ENCODE measurements at places on chromosomes 13 and 19.

GRCh38 chr13:32036126-32036695 lies 4.6 kb downstream of the FRY start:
- DNase-seq = no peak

DNA sequence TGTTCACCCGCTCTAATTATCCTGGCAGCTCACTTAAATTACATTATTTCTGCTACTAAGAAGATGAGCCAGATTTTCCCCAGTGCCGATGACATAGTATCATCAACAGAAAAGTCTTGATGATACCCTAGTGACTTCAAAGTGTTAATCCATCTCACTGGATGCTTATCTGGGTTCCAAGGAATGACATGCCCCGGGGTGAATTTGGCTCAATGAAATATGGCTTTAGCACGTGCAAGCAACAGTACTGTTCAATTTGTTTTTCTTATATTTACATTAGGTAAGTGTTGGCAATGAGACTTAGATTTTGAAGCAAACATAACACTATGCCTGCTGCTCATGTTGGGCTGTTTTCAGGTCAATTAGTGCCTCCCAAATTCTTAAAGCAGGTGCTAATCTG lies 548.2 kb upstream of the SLITRK1 start:
- no peak for DNase-seq

DNA sequence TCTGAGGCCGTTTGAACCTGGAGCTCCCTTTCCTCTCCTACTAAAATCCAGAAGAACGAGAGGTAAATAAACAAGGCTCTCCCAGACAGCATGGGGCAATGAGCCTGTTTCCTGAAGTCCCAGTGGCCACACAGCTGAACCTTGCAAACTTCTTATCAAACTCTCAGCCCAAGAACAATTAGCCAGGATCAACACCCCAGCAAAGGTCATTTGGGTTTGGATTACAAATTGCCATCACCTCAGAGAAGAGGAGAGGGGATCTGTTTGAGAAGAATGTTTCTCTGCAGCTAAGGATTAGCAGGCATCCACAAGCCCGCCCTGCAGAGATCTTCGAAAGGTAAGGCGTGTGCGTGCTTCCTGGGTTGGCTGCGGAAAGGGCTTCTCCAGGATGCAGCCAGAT lies 201.9 kb upstream of the SOX1 start:
- DNase-seq = no peak

DNA sequence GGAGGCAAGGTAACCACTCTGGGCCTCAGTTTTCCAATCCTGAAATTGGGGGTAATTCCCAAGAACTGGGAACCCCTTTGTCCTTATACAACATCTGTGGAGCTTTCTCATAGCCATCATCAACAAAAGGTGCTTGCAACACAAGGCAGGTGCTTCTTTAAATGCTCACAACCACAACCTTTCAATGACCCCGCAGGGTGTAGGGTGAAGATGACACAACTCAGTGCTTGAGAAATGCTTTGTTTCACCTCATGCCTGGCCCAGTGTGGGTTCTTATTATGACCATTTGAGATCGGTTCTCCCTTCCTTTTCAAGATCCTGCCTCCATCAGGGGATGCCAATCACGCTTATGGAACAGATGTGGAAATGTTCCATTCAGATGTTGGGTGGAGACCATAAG lies 8.4 kb downstream of the WIZ start:
- DNase-seq = no peak

- DNase-seq = peak; percentile 37
These were observed 7.8 kb upstream of the SELENOV start for GRCh38 chr19:39506944-39507714.

GRCh38 chr19:38033658-38034491 lies 126.9 kb downstream of the SIPA1L3 start:
- DNase-seq = no peak

- no peak for DNase-seq
These were observed 49.1 kb upstream of the SOX21 start for GRCh38 chr13:94761407-94761806.

DNA sequence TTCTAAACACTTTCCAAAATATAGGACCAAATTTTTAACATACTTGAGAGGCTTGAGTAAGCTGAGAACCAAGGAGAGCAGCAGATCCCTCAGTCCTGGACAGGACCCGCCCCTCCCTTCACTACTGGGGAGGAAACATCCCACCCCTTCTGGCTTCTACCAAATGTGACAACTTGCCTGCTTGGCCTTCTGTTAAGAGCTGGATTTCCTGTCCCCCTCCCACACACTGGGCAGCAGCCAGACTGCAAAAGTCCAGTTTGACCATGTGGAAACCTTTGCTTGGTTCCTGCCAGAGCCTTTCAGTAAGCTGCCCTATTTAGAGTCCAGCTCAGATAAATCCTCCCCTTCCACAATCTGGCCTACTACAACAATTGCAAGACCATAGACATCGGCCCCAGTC lies 84.3 kb downstream of the FGF14 start:
- no peak for DNase-seq

DNA sequence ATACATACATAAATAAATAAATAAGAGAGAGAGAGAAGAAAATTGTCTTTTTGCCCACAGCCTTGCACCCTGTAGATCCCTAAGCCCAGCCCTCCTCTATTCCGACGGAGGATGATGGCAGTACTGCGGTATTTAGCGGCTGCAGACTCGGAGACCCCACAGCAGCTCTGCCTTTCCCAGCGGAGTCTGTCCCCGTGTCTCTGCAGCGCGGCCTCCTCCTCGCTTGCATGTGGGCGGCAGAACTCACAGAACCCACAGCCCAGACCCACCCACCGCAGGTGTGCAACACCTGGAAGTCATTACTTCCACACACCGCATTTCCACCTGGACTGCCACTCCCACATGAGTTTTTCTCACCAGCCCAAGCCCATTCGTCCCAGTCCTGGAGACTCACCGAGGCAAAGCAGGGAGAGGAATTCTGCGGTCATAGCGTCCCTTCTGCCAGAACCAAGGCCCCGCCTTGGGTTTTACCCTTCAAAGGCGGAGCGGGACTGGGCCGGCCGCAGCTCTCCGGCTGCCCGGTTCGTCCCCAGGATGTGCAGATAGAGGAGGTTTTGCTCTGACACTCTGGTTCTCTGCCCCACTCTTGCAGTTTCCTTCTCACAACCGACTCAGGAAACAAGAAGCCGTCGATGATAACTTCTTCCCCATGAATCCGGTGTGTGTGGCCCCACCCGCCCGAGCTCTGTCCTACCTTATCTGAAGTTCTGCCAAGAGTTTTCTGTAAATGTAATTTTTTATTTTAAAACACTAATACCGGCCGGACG lies at the start of gene VSTM1:
VSTM1 (minus strand) TSS at position 548 of the 767 bp plus-strand sequence; CDS start at position 428, 120 bp downstream.
- DNase-seq = no peak

- no peak for DNase-seq
These were observed 227.0 kb upstream of the SLITRK5 start for GRCh38 chr13:87444135-87444534.

- no peak for DNase-seq
These were observed 141.3 kb downstream of the RNF17 start for GRCh38 chr13:24905242-24905641.

GRCh38 chr19:15841875-15842569 lies 26.6 kb upstream of the OR10H1 start:
- no peak for DNase-seq

DNA sequence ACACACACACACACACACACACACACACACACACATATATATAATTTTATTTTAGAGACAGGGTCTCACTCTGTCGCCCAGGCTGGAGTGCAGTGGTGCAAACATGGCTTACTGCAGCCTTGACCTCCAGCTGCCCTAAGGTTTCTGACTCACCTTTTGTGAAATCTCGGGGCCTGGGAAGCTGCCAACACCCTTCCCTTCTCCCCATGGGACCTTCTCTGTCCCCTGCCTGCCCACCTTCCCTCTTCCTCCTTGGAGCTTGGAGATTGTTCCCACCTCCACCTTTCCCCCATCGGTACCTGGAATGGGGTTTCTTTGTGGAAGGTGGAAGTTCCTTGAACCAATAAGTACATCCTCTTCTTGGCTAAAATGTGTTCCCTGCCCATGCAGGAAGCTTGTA lies 6.3 kb downstream of the ARRDC5 start:
- DNase-seq = no peak

- DNase-seq = no peak
These were observed 426 bp downstream of the MYO9B start for GRCh38 chr19:17075864-17076542.

DNA sequence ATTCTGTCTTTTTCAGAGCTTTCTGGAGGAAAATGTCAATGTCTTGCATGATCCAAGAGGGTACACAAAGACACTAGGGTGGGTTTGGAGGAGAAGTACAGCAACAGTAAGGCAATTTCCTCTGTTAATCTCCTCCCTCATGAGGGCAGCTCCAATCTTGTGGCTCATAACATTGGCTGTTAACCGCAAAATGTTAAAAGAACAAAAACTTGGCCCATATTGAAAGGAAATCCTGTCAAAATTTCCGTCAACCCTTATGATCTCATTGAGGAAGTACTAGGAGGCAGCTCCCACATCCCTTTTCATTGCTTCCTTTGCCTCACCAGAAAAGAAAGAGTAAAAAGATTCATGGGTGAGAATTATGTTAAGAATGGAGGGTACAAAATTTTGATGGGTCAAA lies 11.6 kb downstream of the OXGR1 start:
- no peak for DNase-seq

DNA sequence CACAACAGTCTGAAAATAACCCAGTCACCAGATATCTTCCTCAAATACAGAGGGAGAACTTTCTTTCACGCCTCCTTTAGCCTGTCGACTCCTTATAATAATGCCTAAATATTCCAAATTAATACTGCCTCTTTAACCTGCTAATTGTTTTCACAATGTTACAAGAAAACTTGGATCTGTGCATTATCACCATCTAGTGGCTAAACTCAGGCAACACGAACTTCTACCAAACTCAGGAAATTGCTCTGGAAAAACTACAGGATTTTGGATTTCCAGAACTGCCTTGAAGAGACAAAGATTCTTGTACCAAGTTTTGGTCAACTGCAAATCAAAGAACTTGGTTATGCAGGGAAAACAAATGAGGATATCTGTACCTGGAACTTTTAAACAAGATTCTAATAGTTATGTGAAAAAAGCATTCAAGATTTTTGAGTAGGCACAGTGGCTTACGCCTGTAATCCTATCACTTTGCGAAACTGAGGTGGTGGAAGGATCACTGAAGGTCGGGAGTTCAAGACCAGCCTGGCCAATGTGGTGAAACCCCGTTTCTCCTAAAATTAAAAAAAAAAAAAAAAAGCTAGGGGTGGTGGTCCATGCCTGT lies 10.8 kb downstream of the CLN5 start:
- no peak for DNase-seq

DNA sequence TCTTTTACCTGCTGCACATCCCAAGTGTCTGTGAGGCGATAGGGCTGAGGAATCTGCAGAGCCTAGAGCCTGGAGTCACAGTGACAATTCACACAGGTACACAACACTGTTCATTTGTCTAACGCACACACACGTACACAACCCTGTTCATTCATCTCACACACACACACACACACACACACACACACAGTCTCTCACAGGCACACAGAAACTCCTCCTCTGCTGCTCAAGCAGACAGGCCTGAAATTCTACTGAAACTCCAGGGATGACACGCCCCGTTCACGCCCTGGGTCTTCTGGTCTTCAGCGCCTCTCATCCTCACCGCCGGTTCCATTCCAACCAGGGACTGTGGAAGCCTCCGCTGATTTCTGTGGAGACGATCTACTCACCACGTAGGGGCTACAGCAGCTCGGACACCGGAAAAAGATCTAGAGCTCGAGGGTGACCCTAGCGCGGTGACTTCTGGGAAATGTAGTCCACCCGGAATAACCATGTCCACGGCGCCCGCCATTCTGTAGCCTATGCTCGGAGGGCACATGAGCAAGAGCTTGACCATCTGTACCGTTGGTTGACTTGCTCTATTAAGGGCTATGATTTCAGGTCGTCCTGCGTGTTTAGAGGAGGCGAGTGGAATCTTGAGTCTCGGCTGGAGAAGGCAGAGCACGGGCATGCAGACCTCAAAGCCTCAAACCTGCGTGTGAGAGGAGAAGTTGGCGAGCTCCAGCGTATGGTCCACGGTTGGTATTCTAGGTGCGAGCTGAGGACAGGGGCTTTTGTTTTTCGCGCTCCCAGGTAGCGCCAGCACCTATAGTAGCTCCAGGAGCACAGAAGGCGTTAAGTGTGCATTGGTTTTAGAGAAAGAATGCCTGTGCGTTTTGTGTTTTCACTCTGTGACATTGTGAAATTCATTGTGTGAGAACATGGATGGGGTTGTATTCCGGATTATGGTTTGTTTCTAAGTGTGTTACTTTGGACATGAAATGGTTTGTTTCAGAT lies 33.4 kb downstream of the ZNF45 start:
- peak; percentile 41 for DNase-seq

DNA sequence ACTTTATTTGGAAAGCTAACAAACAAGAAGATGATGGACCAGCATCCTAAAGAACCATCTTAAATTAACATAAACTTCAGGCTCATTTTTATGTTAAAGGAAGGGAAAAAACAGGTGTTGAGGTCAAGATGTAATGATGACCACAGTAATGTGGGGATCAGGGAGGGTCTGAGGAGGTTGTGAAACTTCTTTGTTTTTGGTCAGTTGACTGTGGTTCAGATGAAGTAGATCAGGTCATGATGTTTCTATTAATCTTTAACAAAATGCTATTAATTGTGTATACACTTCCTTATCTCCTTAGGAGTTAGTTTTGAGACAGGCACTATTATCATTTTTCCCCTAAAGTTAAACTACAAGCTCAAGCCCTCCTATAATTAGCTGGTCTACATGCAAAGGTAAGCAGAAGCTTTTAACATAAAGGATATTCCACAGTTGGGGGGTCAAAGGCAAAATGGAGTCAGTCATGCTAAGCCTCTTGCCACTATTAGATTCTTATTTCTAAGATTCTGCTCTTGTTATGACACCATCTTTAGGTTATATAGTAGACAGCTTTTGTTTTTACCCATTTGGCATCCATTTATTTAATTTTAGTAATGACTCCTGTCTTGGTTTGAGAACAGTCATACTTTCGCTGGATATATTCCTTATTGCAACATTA lies 800.1 kb upstream of the PCDH9 start:
- no peak for DNase-seq

- DNase-seq = no peak
These were observed 283.8 kb downstream of the DCT start for GRCh38 chr13:94195715-94196114.

- no peak for DNase-seq
These were observed 74.7 kb downstream of the C13orf42 start for GRCh38 chr13:51036418-51036817.

DNA sequence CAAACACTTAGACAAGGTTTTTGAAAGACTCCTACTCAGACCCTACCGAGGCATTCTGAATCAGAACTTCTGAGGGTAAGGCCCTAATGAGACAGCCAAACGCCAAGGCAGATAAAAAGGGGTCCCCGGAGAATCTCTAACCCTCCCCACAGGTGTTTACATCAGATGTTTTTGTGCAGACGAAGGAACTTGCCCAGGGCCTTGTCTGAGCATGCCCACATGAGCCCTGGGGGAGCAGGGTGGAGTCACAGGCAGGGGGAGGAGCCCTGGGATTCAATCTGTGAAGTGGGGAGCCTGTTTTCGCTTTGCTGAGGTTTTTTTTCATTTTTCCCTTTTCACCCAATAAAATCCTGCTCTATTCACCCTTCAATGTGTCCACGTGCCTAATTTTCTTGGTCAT lies 61.6 kb upstream of the MED4 start:
- DNase-seq = peak; percentile 35

- DNase-seq = no peak
These were observed 121.2 kb upstream of the MLNR start for GRCh38 chr13:49098771-49099512.

GRCh38 chr19:11164879-11165406 lies 9.4 kb upstream of the SPC24 start:
- no peak for DNase-seq

Data from stimulated activated CD4-positive, alpha-beta T cell treated with anti-CD3 and anti-CD28 coated beads, TNF-alpha, amount 100 ng/mL, for 48 hours (primary cell).